ENCODE measurements at places on chromosomes 12 and 14.

GRCh38 chr14:80477388-80478160, 266.3 kb upstream of the DIO2 start:
- no peak for DNase-seq

- no peak for DNase-seq
Observed at GRCh38 chr12:6367969-6368892, 7.1 kb downstream of the SCNN1A start.

GRCh38 chr14:91374879-91375702, 42.5 kb downstream of the CCDC88C start:
- DNase-seq: no peak

DNA sequence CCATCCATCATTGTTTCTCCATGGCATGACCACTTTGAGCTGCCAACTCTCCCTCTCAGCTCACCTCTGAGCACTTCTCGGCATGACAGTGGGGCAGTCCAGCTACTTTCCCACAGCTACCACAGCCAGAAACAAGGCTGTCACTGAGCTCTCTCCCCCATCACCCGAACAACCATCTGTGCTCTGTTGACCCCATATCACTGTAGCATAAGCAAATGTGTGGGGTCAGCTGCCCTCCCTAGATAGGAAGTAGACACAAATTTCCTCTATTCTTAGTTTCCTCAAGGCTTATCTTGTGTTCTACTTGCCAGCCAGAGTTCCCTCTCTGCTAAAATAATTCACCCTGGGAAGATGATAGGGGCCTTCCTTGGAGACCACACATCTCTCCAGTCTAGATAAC, 82.6 kb upstream of the FUT8 start:
- no peak for DNase-seq

DNA sequence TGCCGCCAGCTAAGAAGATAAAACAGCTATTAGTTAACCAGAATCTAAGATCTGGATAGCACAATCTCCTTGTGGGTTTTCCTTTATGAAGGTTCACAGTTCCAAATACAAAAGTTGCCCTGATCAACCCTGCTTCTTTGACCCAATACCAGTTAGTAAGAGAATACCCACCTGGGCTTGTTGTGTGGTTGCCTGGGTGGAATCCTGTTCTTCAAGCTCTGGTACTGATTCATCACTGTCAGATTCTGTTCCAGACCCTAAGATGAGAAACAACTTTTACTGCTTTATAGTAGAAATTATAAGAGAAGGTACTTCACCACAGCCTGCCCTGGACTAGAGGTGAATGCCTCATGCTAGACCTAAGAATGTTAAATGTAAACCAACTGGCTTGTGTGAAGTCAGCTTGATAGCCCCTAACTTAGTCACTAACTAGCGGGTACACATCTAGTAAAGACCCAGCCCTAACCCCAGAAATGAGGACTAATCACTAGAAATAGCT, 10.6 kb downstream of the NACA start:
- DNase-seq: no peak

GRCh38 chr14:65483647-65484046, 71.1 kb downstream of the FUT8 start:
- no peak for DNase-seq

- no peak for DNase-seq
Observed at GRCh38 chr14:92582706-92583452, 69.3 kb downstream of the RIN3 start.

GRCh38 chr12:41325336-41325735, 137.2 kb downstream of the PDZRN4 start:
- no peak for DNase-seq

DNA sequence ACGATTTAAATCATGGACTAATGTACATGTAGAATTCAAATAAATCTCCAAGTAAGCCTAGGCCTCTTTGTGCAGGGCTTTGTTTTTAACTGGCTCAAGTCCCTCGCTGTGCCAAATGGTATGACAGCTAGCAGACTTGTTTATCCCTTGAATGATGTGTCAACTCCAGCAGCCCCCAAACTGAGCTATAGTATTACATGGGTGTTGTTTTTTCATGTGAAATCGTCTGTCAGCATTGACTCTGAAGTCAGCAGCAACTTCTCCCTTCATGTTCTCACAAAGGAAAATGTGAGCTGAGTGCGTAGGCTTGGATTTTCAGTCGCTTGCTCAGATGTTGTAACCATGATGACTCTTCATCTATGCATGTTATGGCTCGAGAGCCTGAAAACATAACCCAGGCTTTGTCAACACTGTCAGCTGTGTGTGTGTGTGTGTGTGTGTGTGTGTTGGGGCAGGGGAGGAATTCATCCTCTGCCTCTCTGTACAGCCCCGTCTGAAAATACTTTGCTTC, 73.3 kb downstream of the PTHLH start:
- DNase-seq: no peak

- DNase-seq: no peak
Observed at GRCh38 chr12:46073321-46073720, 82.9 kb upstream of the SCAF11 start.

DNA sequence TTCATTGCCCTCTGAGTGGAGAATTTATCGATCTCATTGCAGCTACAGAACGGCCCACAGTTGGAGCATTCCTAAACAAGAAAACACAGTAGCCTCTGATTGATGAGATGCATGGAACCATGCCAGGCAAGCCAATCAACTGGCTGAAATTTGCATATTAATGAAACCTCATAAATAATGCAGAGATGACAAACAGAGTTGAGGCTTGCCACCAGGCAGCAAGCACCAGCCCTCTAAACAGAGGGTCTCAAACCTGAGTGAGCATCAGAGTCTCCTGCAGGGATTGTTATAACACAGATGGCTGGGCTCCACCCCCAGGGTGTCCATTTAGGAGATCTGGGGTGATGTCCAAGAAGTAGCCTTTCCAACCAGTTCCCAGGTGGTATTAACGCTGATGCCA, 60.9 kb upstream of the CMKLR1 start:
- DNase-seq: no peak

DNA sequence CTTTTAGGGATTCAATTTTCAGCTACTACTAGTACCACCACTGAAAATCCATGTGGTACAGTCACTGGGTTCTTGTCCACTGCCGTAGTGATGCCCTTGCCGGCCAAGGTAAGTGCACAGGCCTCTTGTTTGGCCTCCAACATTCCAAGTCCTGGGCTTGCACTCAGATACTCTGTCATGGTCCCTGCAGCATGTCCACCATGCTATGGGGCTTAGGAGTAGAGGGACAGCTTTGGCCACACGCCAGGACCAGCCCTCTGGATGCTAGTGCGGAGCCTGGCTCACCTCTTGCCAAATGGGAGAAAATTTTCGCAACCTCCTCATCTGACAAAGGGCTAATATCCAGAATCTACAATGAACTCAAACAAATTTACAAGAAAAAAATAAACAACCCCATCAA, 38.6 kb upstream of the APPL2 start:
- DNase-seq: no peak

DNA sequence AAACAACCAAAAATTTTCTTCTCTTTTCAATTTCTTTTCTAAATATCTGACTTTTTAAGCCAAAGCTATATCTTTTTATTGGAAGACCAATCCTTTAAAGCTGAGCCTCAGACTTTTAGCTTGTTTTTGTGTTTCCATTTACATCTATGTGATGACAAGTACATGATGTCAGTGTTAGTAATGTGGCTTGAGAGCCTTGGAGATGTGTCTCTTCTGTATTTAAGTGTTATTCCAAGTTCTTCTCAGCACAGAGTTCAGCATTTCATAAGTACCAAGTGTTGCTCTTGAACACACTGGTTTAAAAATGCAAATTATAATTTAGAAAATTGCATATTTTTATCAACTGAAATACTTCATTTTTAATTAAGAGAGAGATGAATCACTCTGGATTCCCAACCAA, 948.9 kb upstream of the FLRT2 start:
- no peak for DNase-seq
